Stimulated activated CD8-positive, alpha-beta memory T cell treated with anti-CD3 and anti-CD28 coated beads, Interleukin-7, amount 100 ng/mL, for 1 hour (primary cell): ENCODE measurements at places on chromosomes 2 and 18.
A peak's percentile ranks its signal among the peaks of the same experiment; 100 is the strongest.

- DNase-seq = peak; percentile 18
Observed at GRCh38 chr18:58180738-58181353, 136.8 kb downstream of the NEDD4L start.

DNA sequence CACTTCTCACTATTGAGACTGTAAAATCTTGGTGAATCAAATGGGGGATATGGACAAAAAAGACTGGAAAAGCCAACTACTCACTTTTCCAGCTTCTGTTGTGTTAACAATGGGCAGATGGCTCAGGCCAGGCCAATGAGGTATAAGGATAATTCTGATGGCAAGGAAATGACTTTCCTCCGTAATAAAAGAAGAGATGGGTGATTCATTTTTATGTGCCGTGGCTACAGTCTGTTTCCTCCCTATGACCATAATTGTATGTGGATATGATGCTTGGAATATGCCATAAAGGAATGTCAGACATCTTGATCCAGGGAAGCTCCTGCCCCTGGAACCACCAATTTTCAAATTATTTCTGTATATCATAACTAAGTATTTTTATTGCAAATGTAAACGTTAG, 406.8 kb downstream of the CCDC85A start:
- DNase-seq = no peak

GRCh38 chr2:107721586-107721985, 105.1 kb upstream of the RGPD4 start:
- no peak for DNase-seq

GRCh38 chr2:103484906-103485305, 723.1 kb downstream of the TMEM182 start:
- DNase-seq = no peak

DNA sequence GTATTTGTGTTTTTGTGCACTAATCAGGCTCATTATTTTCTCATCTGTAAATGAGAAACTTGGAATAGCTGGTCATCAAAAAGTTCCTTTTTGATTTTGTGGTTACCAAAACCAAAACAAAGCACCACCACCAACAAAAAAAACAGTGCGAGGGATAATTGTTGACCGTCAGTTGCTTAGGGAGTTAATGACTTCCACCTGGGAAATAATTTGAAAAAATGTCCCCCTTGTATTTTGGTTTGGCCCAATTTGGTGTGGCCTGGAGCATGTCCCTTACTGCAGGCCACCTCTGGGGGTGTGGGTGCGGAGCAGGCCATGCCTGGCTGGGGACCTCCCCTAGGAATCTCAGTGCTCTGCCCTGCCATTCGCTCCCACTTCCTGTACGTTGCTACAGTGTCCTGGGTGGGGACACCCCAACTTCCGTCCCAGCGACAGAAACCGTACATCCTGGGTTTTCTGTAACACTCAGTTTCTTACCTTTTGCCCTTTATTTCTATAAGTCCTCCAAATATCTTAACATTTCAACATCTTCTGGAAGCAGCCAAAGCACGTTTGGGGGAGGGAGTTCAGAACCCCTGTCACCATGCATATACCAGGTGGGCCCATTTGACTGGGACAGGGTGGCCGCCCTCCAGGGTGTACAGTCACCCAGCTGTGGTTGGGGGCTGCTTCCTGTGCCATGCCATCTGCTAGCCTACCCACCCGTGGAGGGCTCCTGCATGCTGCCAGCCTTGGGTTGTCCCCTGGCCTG, 31.3 kb downstream of the NCK2 start:
- no peak for DNase-seq

DNA sequence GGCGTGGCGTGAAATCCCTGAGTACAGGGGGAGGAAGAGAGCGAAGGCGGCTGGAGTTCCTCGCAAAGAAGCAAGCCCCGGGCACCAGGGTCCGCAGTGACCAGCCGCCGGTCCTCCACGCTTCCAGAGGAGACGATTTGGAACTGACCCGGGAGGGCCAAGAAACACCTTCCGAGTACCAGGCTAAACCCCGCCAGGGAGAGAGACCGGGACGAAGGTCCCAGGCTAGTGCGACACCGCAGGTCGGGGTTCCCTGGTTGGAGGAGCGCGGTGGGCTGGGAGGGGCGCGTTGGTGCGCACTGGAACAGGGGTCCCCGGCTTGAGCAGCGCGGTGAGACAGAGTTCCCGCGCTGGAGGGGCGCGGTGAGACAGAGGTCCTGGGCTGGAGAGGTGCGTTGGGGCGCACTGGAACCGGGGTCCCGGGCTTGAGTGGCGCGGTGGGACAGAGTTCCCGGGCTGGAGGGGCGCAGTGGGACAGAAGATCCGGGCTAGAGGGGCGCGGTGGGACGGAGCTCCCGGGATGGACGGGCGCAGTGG, 901 bp downstream of the WDFY1 start:
- no peak for DNase-seq

DNA sequence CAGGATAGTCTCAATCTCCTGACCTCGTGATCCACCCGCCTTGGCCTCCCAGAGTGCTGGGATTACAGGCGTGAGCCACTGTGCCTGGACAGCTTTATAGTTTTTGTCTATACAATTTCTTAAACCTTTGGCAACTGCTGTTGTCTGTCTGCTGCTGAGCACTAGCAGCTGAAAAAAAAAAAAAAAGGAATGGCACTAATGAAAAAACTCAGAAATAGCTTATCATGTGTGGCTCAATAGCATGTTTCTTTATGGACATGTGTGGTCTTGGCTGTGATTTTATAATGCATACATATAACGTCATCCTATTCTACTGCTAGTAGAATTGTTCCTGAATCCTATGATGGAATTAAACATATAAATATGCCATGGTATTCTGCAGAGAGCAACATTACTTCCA, 231.2 kb downstream of the TPGS2 start:
- DNase-seq = no peak

GRCh38 chr2:231781798-231782726, 980 bp upstream of the PDE6D start:
- DNase-seq = no peak

DNA sequence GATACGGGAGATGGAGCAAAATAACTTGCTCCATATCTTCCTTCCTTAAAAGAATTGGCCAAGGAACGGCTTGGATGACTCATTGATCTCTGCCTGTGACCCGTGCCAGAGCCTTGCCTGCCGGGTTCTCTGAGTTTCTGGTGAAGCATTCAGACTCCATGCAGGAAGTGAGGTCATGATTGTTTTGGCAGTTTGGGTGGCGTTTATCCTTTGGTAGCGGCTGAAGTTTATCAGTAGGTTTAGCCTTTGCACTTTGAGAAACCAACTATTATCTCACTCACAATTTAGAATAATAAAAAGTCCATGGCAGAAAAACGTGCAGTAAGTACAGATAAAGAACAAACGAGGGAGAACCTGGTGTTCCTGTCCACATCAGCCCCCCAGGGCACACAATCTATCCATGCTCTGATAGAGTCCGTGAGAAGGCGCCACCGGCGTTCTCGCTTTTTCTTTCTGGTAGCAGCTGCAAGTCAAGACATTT, 15.0 kb upstream of the CTAGE1 start:
- DNase-seq = no peak
